ENCODE measurements at places on chromosomes 5 and 9. TPM values are rescaled to one million over a fixed set of nuclear protein-coding genes. Genes with fewer than 3 reads are reported as not detected.

Gene SPINK5
- total RNA-seq = not detected

Gene CCDC183
- 3.1 TPM for total RNA-seq

Gene ARSB
- 17.4 TPM for total RNA-seq

Gene PCDHB13
- 10.3 TPM for total RNA-seq

Gene SUSD3
- 1.3 TPM for total RNA-seq

Gene SLC46A2
- 1.4 TPM for total RNA-seq

Gene SMC5
- 20.9 TPM for total RNA-seq

Gene GTF3C5
- 70.9 TPM for total RNA-seq

Gene GPR151
- 0.26 TPM for total RNA-seq

Gene RAB3C
- total RNA-seq = 127 TPM
